ENCODE measurements at places on chromosomes 16 and 17.

GRCh38 chr17:64343071-64343774 is 47.4 kb downstream of the PECAM1 start:
- no peak for DNase-seq

DNA sequence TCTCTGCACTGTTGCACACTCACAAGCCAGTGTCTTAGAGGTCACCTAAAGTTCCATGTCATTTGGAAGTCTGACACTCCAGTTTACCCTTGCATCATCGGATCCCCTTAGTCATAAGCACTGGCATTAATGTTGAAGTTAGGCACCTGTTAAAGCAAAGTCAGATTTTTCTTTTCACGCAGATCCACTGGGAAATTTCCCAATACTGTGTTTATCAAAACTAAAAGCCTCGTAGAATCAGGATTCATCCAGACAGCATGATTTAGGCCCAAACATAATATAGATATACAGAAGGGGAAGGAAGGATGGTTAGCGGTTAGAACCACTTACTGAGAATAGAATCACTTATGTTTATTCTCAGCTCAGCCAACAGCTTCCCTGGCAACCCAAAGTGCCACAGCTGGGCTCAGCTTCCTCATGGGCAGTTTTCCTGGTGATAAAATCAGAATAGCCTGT is 30.1 kb upstream of the HAPSTR1 start:
- peak; percentile 63 for DNase-seq

- DNase-seq: peak; percentile 72
These were observed 40.5 kb downstream of the MYH3 start for GRCh38 chr17:10616502-10617119.

DNA sequence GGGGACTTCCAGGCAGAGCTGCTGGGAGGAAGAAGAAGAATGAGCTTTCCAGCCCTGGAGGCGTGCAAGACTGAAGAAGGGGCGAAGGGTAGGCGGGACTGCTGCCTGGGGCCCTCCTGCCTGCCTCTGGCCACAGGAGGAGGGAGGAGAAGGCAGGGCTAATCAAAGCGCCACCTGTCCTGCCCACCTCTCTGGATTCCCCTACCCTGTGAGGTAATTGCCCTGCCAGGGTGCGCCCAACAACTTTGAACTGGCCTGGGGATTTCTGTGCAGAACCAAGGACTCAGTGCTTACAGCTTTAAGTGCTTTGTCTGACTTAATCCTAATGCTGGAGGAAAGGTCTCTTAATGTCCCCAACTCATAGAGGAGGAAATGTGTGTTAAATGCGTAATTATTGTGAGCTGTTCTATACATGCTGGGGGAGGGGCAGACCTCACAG is at the start of gene NOXO1:
Gene NOXO1, minus strand, starts transcription at position 72 of the 439 bp plus-strand sequence. CDS start 290 bp downstream, outside the sequence.
- DNase-seq: no peak

- DNase-seq: no peak
These were observed 952 bp downstream of the CD300A start for GRCh38 chr17:74467221-74467951.

DNA sequence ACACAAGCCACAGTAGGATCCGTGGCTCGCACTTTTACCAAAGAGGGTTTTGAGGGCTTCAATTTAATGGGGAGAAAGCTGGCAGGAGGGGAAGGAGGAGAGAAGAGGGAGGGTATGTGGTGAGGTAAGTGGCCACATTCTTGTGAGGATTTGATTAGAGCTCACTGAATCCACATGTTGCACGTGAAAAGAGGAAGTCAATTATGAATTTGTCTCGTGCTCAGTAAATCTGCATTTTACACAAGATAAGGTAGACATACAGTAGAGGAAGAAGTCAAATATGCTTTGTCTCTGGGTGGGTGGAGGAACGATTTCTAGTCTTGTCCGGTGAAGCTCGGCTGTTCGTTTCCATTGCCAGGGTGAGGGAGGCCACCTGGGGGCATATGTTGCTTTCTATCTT is 862 bp downstream of the ZNF232 start:
- DNase-seq: no peak

DNA sequence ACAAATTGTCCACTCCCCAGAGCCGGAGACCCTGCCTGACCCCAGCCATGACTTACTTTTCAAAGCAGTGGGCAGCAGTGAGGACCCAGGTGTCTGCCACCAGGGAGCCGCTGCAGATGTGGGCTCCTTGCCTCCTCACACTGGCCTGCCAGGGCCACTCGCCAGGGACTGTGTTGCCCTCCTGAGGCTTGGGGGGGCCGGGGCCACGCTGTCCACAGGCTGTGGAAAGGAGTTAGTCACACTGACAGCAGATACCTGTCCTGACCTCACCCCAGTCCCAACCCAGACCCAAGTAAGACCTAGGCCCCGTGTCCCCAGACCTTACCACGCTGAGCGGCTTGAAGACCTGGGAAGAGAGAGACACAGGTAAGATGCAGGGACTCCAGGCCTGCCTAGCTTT is 1.3 kb downstream of the PRSS53 start:
- no peak for DNase-seq

Data from aorta (tissue), 5 donors.